ENCODE measurements at places on chromosomes 1 and 21. TPM values are rescaled to one million over a fixed set of nuclear protein-coding genes. Genes with fewer than 3 reads are reported as not detected.

The SH3BGR gene
- total RNA-seq, result 4.6 TPM

The GNG4 gene
- total RNA-seq, result not detected

The DISP1 gene
- 1.4 TPM for total RNA-seq

The TCHH gene
- 0.14 TPM for total RNA-seq

The KRTCAP2 gene
- 125 TPM for total RNA-seq

The CCDC18 gene
- total RNA-seq, result 3.8 TPM
